ENCODE measurements at places on chromosomes 12 and 14.

DNA sequence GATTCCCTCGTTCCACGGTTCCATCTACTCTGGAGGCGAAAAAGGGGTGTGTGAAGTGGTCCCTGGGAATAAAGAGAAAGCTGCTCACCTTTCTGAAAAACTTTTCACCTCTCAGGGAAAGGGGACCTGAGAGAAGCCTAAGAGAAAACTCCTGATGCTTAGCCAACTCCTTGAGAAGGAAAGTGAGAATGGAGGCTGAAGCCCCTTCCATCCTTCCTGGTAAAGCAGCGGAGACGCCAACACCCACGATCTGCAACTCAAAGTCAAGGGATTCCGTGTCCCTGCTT lies 110.0 kb downstream of the ARF6 start:
- DNase-seq: no peak

DNA sequence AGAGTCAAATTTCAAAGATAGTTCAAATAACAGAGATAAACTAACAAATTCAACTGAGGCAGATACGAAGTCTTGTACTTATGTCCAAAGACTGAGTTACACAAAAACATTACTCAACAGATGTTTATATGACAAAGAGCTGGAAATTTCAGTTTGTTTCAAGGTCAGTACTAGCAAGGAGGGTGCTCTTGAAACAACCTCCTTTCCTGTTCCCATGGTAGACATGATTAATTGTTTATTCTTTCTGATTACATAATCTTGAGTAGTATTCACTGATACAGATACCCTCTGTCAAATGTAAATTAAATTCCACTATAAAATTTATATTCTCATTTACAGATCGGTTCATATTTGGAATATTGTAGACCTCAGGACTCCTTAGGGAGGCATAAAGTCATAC lies 23.4 kb downstream of the TSPAN8 start:
- no peak for DNase-seq

- no peak for DNase-seq
Measured at GRCh38 chr12:60539592-60539991, 943.8 kb downstream of the SLC16A7 start.

DNA sequence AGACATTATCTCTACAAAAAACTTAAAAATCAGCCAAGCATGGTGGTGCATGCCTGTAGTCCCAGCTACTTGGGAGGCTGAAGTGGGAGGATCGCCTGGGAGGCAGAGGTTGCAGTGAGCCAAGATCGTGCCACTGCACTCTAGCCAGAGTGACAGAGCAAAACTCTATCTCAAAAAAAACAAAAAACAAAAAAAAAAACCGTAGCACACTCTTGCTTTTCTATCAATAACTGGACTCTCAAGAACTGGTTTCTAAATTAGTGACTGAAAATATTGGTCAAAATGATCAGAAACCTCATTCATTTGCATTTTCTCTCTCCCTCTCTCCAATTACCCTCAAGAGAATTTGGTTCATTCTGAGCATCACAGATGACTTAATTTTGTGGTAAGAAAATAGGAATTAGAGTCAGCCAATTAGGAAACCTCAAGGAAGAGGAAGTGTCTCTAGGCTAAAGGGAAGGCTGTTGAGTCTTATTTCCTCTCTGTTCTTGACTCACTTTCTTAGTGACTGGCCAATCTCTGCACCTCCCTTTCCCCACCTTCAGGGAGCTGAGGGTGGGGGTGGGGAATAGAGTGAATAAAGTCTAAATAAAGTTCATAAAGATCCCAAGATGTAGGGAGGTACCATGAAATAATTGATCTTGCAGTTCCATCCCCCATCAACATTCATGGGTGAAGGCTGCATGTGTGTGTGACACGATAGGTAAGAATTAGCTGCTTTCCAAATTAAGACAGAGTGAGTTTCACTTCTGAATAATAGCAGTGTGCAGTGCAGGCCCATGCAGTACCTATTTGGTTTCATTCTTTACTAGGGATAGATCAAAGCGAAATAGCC lies 6.8 kb upstream of the PSMA6 start:
- no peak for DNase-seq

DNA sequence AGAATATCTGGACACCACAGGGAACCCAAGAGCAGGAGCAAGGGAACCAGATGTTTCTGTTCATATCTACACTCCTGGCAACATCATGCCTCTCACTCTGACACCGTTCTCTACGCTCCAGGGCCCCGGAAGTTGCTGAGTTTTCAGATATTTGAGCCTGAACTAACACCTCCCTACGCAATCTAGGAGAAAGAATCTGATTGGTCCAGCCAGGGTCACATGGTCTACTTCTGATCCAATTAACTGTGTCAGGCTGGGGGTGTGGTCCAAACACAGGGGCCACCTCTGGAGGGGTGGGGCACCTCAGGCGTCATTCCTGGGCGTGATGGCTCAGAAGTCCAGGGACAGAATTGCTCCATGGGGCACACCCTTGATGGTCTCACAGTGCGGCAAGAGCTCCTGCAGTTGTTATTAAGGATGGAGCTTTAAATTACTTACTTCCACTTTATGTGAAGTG lies 165.5 kb downstream of the PTPN11 start:
- no peak for DNase-seq

GRCh38 chr14:91780452-91780851 lies 48.6 kb upstream of the CATSPERB start:
- no peak for DNase-seq
